Activated T-cell treated with anti-CD3 and anti-CD28 coated beads, Interleukin-2, amount 50 U/mL, for 48 hours (primary cell): ENCODE measurements at places on chromosomes 2 and 18.
A peak's percentile ranks its signal among the peaks of the same experiment; 100 is the strongest.

DNA sequence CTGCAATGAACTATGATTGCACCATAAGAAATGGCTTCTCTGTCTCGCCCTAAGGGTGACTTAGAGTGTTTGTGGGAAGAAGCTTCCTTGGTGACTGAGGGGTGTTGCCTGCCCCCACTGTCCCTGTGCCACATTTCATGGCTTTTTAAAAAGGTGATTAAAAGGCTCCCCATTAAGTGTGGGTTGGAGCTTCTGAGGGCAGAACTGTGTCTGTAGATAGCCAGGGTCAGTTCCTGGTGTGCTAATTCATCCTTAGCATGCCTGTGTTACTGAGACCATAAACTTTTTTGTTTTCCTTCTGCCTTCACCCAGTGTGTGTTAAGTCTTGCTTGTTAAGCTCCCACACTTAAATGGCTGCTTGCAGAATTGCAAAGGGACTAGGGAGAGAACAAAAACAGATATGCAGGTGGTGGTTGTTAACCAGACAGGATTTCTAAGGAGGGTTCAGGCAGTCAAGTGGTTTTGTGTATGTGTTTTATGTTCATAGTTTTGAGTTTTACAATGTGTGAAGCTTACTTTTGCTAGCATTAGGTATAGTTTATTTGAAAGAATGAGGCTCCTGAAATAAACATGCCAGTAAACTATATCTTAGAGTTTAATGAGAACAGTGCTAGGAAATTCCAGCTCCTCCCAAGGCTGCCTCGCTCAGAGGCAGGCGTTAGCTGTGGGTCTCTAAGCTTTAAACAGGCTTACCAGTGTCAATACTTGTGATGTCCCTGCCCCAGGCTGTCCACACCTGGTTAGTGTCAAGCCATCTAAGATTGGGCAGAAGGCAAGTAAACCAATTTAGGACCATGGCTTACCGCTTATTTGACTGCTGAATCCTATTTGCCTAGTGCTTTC lies 14.5 kb downstream of the CERS6 start:
- no peak for DNase-seq

- DNase-seq, result peak; percentile 31
Measured at GRCh38 chr2:213021971-213022899, 129.2 kb downstream of the IKZF2 start.

- DNase-seq, result no peak
Measured at GRCh38 chr18:38930881-38931753, 1365.5 kb upstream of the CELF4 start.

- no peak for DNase-seq
Measured at GRCh38 chr18:46756559-46757201, at the start of gene ST8SIA5. Gene ST8SIA5 (minus strand): TSS chr18:46757053. CDS start chr18:46756508, 545 bp downstream.

DNA sequence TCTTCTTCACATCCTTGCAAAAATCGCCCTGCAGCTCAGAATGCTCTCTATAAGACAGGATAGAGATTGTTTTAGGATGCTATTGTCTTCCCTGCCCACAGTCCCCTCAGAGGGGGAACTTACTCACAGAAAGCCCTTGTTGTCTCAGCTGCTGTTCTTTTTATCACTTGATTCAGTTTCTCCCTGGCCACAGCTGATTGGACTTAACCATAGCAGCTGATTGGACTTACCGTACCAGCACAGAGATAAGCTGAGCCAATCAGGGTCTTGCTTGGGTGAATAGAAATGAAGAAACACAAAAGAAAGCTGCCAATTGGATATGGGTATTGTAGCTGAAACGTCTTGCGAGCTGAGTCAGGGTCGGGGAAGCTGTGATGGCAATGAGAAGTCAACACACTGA lies 194.2 kb upstream of the MEX3C start:
- DNase-seq, result no peak

DNA sequence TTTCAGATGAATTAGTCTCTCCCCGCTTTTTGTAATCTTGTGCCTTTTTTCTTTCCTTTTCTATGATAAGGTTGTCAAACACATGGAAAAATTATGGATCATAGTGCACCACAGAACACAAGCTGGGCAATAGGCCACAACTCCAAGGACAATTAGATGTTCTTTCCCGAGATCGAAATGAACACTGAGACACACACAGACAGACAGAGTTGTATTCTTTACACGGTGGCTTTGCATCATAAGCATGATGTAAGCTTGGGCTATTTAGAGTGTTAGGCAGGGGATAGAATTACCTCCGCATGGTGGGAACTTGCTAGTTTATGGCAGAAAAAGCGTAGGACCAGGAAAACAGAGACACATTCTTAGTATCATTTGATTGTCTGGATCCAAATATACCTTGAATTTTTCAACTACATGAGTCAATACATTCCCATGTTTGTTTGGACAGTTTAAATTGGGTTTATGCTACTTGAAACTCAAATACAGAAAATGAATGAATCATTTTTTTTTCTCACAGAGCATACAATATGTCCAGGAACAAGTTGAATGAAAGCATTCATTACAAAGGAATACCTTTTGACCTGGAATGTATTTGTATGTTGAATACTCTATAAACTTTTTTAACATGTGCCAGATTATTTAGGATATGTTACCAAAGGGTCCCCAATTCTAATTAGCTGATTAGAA lies 1611.5 kb upstream of the TMEFF2 start:
- no peak for DNase-seq

DNA sequence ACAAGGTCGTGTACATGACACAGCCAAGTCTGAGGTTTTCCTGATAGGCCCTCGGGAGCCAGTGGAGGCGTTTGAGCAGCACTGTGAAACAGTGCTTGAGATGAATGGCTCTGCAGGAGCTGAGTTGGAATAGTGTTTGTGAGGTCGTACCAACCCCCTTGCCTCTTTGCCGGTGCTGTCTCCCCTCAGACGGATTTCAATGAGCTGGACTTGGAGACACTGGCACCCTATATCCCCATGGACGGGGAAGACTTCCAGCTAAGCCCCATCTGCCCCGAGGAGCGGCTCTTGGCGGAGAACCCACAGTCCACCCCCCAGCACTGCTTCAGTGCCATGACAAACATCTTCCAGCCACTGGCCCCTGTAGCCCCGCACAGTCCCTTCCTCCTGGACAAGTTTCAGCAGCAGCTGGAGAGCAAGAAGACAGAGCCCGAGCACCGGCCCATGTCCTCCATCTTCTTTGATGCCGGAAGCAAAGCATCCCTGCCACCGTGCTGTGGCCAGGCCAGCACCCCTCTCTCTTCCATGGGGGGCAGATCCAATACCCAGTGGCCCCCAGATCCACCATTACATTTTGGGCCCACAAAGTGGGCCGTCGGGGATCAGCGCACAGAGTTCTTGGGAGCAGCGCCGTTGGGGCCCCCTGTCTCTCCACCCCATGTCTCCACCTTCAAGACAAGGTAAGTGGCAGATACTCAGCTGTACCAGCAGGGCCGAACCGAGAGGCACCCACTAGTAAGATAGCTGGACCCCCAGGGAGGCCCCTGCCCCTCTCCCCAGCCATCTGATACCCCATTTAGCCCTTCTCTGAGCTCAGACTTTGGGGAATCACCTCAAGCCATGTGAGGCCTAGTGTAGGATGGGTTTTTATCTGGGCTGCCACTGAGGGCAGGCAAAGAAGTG lies 83.1 kb downstream of the EPAS1 start:
- no peak for DNase-seq

DNA sequence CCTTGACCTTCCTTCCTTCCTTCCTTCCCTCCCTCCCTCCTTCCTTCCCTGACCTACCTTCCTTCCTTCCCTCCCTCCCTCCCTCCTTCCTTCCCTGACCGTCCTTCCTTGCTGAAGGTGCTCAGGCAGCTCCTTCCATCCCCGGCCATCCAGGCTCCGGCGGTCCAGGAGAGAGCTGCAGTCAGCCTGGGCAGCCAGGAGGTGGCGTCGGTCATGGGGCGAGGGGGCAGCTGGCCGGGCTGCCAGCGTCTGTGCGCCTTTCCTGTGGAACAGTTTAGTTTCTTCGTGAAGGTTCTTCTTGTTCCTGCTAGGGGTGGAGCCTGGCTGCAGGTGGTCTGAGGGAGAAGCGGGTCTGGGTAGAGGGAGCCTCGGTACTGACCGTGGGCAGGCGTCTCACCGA lies 15.7 kb downstream of the GPR35 start:
- DNase-seq, result peak; percentile 33

GRCh38 chr2:186696804-186697203 lies 2.9 kb downstream of the FAM171B start:
- no peak for DNase-seq

DNA sequence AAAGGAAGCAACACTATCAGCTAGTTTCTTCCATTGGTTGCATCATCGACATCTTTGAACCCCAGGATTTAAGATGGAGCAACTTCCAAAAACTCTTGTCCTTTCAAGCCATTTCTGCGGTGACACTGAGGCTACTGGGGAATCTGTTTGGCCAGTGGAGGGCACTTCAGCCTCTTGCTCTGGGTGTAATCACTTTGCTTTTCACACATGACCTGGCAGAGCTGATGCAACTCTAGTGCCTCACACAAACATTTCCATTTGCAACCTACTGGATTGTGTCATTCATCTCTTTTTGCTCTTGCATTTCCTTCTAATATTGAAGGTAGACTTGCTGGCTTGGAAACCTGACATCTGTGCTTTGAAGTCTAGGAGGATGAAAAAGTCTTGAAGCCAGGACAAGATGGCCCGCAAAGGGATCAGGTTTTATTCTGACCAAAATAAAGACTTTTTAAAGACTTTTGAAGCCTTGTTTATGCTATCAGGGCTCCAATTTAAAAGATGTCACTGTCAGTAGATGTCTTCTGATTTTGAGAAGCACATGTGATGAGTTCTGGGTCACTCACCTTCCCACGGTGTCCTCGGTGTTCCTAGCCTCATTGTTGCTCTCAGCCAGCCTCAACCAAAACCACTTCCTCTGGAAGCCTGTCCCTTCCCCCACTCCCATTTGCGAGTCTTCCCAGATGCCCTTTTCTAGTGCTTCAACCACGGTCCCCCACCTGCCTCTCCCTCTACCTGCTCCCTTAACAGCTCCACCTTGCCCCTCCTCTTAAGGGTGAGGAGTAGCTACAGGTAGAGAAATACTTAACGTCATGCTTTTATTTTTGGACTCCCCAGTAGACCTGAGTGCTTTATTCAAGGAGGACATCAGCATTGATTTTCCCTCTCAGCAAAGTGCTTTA lies 69.7 kb upstream of the KCNE4 start:
- no peak for DNase-seq

DNA sequence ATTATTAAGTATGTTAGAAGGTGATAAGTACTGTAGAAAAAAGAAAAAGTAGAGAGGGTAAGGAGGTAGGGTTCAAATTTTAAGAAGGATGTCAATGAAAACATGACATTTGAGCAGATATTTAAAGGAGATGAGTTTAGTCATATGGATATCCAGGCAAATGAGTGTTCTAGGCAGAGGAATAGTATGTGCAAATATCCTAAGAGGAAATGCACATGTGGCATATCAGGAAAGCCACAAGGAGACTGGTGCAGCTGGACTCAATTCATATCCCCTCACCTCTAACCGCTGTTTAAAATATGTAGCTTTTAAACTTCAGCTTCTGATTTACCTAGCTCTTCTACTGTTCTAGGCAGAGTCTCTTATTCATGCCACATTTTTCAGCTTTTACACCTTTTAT lies 9.5 kb downstream of the AGPS start:
- DNase-seq, result no peak

DNA sequence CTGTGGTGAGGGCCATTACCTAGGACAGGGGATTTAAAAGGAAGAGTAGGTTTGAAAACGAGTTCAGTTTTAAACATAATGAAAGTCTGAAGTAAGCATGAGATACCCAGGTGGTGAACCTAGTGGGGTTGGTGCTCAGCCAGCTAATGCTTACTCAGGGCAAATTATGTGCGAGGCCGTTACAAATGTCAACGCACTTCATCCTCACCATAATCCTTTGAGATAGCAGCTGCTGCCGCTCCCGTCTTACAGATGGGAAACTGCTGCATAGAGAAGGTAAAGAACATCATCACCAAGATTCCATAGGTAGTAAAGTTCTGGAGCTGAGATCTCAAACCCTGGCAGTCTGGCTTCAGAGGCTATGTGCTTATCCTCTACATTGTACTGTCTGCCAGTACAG lies 209.0 kb downstream of the DYM start:
- no peak for DNase-seq

DNA sequence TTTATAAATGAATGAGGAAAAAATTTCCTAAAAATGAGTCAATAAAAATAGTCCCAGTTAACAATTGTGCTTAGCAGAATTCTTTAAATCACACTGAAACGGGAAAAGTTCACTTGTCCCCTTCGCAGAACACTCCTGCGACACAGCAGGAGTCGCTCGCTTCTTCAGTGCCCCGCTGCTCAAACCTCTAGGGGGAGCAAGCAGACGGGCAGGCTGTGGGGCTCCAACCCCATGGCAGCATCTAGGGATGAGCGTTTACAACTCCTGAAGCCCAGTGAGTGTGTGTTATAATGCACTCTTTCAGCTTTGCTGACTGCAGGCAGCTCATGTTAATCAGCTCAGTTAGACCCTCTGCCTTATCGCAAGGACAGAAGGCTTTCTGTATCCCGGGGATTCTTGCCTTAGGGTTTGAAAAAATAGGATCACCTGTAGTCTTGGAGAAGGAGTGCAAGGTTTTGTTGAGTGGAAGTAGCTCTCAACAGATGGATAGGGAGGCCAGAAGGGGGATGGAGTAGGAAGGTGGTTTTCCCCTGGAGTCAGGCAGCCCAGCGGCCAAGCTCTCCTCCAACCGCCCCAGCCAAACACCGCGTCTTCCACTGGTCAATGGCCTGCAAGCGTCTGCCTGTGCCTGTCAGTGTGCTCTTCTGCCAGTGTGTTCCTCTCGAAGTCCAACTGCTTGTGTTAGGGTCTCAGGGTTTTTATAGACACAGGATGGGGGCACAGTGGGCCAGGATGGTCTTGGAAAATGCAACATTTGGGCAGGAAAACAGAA lies 1977.7 kb upstream of the LRRTM1 start:
- no peak for DNase-seq

DNA sequence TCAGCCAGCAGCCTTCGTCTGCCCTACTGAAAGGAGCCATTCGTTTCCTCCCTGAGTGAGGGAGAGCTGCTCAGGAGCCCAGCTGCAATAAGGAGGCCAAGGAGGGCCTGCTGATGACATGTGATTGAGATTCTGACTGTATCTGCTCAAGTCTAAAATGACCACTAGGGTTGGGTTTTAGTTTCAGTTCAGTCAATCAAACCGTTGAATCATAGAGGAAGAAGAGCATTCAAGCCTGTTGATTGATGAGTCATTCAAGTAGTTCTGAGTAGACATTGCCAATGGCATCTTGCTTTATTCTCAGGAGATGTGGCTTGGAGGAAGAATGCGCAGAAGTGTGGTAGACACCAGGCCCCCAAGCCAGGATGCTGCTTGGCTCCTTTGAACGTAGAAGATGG lies 19.9 kb upstream of the BCL2L11 start:
- peak; percentile 53 for DNase-seq

- DNase-seq, result no peak
Measured at GRCh38 chr2:122136056-122136455, 380.6 kb downstream of the TSN start.

DNA sequence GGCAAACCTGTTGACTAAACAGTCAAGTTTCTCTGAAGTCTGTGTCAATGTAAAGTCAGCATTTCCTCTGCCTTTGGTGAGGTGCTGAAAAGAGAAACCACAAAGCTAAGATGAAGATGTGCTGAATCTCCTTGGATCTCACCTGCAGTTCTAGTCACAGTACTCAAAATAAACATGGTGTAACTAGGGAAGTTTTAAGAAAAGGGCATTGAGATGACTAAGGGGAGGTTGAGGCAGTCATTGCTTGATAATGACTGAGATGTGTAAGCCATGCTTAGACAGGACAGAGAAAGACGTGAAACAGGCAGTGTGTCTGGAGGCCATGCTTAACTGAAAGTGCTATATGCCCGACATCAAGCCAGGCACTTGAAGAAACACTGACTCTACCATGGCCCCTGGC lies 1010.0 kb upstream of the CELF4 start:
- DNase-seq, result no peak
